ENCODE measurements at places on chromosomes 11 and 22. TPM values are rescaled to one million over a fixed set of nuclear protein-coding genes. Genes with fewer than 3 reads are reported as not detected.

SUN2 gene
- 275 TPM for total RNA-seq

OR9I1 gene
- total RNA-seq = not detected

CBX6 gene
- total RNA-seq = 97.2 TPM

PAFAH1B2 gene
- total RNA-seq = 73.5 TPM

SNRPD3 gene
- 44.8 TPM for total RNA-seq

GSTT2B gene
- total RNA-seq = 23.9 TPM

TOM1 gene
- total RNA-seq = 50.5 TPM

KDELR3 gene
- 12.9 TPM for total RNA-seq

RIN1 gene
- 9.1 TPM for total RNA-seq

SLC22A12 gene
- total RNA-seq = not detected

LRRC74B gene
- total RNA-seq = not detected

SYT9 gene
- total RNA-seq = 0.26 TPM

RNH1 gene
- total RNA-seq = 184 TPM

APOBEC3B gene
- total RNA-seq = not detected

ALDH3B1 gene
- 12.4 TPM for total RNA-seq

MB gene
- total RNA-seq = not detected

AMPD3 gene
- total RNA-seq = 7.8 TPM

NUP98 gene
- total RNA-seq = 78.6 TPM

SMIM38 gene
- 2.8 TPM for total RNA-seq

PAMR1 gene
- total RNA-seq = 3.1 TPM

CCDC116 gene
- total RNA-seq = 1.0 TPM

DDI1 gene
- total RNA-seq = not detected

KCNJ1 gene
- 0.24 TPM for total RNA-seq

MRGPRX3 gene
- total RNA-seq = not detected

LRRC10B gene
- total RNA-seq = 1.1 TPM

C11orf97 gene
- total RNA-seq = not detected

TIMP3 gene
- total RNA-seq = 410 TPM

PHOX2A gene
- not detected for total RNA-seq

CD6 gene
- total RNA-seq = 2.2 TPM

MMP1 gene
- 0.52 TPM for total RNA-seq

KDM4E gene
- total RNA-seq = not detected

TESMIN gene
- 0.42 TPM for total RNA-seq

SLC5A12 gene
- not detected for total RNA-seq

UPK3A gene
- not detected for total RNA-seq

AP5B1 gene
- 16.7 TPM for total RNA-seq

ENTHD1 gene
- 0.12 TPM for total RNA-seq

EMID1 gene
- 7.0 TPM for total RNA-seq

TCF20 gene
- total RNA-seq = 42.9 TPM

GPHA2 gene
- total RNA-seq = not detected
